ENCODE measurements at places on chromosomes 7 and 10. TPM values are rescaled to one million over a fixed set of nuclear protein-coding genes. Genes with fewer than 3 reads are reported as not detected.
A peak's percentile ranks its signal among the peaks of the same experiment; 100 is the strongest.

- DNase-seq = no peak
- peaks cover 6% of the 10 kb centered on the region for H3K4me1 ChIP-seq
- H3K27ac ChIP-seq = no peak overlapping the region
- no peaks in the 10 kb centered on the region for H3K27me3 ChIP-seq
- H3K4me3 ChIP-seq = no peak overlapping the region
- no peaks in the 10 kb centered on the region for H3K36me3 ChIP-seq
Observed at GRCh38 chr10:49183596-49184542, 4.3 kb downstream of the TMEM273 start.

- no peaks in the 10 kb centered on the region for H3K27me3 ChIP-seq
- no peak for DNase-seq
- H3K27ac ChIP-seq = no peak overlapping the region
- peaks cover 95% of the 10 kb centered on the region for H3K36me3 ChIP-seq
Observed at GRCh38 chr7:73443548-73444255, 10.1 kb downstream of the FZD9 start.

DNA sequence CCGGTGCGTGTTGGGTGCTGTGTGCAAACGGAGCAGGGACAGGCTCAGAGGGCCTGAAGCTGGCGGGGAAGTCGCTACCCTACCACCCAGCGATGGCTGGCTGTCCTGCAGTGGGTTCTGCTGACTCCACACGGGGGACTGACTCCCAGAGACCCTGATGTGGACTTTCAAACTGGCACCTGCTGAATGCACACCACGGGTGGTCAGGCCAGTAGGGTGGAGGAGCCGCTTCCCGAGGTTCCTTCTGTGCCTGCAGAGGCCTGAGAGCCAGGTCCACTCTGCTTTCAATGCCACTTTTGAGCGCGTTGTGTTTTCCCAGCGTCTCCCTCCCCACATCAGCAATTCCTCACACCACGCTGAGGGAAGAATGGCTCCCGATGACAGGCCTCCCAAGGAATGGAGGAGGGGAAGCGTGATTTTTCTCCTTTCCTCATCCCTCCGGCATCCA lies 135.3 kb downstream of the ADARB2 start:
- H3K27me3 ChIP-seq = no peaks in the 10 kb centered on the region
- H3K27ac ChIP-seq = no peak overlapping the region
- no peak overlapping the region for H3K4me3 ChIP-seq

DNA sequence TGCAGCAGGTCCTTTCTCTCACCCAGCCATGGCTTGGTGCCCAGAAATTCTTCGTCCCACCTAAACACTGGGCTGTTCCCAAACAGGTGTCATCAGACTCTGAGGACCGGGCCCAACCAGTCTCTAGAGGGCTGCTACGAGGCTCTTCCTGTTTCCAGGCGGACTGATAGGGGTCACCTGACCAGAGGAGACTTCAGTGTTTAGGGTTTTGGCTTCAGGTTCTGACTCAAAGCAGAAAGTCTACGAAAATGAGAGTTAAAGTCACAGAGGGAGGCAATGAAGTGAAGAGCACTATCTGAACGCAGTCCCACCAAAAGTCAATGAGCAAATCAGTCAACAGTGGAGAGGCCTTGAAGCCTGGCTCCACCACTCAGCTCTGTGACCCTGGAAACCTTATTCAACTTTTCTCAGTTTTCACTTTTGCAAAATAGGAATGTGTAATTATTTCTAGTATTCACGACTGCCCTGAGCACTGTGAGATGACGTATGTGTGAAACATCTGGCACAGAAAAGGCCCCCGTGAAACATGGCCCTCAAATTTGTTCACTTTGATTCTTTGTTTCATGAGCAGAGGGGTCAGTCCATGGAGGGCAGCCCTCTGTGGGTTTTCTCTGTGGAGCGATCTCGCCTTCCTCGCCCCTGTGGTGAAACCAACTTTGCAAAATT lies 189.9 kb upstream of the PDE1C start:
- no peaks in the 10 kb centered on the region for H3K4me1 ChIP-seq
- no peaks in the 10 kb centered on the region for H3K36me3 ChIP-seq
- H3K4me3 ChIP-seq = no peak overlapping the region
- no peak overlapping the region for H3K27ac ChIP-seq
- H3K27me3 ChIP-seq = no peaks in the 10 kb centered on the region
- DNase-seq = no peak

DNA sequence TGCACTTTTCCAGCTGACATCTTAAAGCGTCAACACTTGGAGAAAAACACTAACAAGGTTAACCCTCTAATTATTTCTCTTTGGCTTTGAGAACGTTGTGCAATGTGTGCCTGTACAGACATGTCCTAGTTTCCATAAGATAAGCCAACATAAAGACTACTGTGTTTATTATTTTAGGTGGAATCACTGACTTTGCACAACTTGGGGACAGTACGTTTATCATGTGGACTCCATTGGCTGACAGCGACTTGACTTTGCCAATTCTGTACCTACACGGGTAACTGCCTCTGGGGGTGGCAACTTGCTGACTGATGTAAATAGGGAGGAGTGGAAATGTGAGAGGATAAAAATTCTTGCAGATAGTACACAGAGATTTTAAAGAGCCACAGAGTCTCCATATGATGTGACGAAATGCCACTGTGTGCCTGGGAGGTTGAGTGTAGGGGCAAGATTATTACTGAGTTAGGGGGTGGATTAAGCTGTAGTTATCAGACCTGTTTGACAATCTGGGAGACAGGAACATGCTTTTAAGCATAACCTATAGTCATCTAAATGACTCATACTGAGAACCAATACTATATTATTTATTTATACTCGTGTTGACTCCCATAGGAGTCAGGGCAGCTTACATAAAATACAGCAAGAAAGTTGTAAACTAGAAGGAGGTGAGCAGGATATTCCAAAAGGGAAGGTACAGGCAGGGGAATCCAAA lies 21.0 kb downstream of the SLC13A4 start:
- H3K4me3 ChIP-seq = no peak overlapping the region
- DNase-seq = no peak
- H3K27me3 ChIP-seq = no peaks in the 10 kb centered on the region
- no peaks in the 10 kb centered on the region for H3K36me3 ChIP-seq
- no peak overlapping the region for H3K27ac ChIP-seq
- H3K4me1 ChIP-seq = no peaks in the 10 kb centered on the region

- no peak overlapping the region for H3K4me3 ChIP-seq
- H3K36me3 ChIP-seq = peaks cover 6% of the 10 kb centered on the region
- H3K27ac ChIP-seq = no peak overlapping the region
- no peak for DNase-seq
Observed at GRCh38 chr10:926075-926698, 5.3 kb downstream of the LARP4B start.

GRCh38 chr7:90961037-90961725 lies 303.1 kb upstream of the FZD1 start:
- DNase-seq = no peak
- peaks cover 10% of the 10 kb centered on the region for H3K4me1 ChIP-seq
- H3K27me3 ChIP-seq = no peaks in the 10 kb centered on the region
- no peak overlapping the region for H3K4me3 ChIP-seq
- H3K36me3 ChIP-seq = no peaks in the 10 kb centered on the region

GRCh38 chr10:79437111-79437814 lies 8.2 kb downstream of the ZCCHC24 start:
- peaks cover 95% of the 10 kb centered on the region for H3K4me1 ChIP-seq
- peak overlapping the region; percentile 90 for H3K27ac ChIP-seq
- peaks cover 31% of the 10 kb centered on the region for H3K36me3 ChIP-seq
- H3K27me3 ChIP-seq = no peaks in the 10 kb centered on the region

- H3K4me3 ChIP-seq = no peak overlapping the region
- H3K27ac ChIP-seq = no peak overlapping the region
- no peaks in the 10 kb centered on the region for H3K27me3 ChIP-seq
- no peaks in the 10 kb centered on the region for H3K4me1 ChIP-seq
- DNase-seq = no peak
Observed at GRCh38 chr7:17466216-17466615, 167.8 kb downstream of the AHR start.

DNA sequence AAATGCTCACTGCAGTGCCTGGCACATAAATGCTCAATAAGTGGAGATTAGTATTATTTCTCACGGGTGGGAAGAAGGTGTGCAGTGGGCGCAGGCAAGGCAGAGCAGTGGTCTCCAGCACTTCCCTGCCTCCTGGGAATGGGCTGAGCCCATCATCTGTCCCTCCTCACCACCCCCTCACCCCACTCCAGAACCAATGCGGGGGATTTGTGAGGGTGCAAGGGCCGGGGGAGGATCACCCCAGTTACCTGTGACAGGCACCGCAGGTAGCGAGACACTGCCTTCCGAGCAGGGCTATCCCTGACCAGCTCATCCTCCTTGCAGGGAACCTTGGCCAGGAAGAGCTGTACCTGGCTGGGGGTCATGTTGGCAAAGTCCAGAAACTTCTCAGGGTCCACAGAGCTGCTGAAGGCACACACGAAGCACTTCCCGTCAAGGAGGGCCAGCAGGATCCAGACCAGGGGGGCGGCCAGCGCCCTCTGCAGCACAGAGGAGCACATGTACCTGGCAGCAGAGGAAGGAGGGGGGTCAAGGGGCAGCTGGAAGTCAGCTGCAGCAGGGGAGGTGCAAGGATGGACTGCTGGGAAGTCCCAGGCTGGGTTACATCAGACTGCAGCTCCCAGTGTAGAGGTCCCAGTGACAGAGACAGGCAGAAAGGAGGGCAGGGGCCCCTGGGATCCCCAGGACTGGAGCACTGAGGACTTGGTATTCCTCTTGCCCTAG lies 2.8 kb downstream of the CALHM3 start:
- DNase-seq = no peak
- H3K36me3 ChIP-seq = no peaks in the 10 kb centered on the region
- no peaks in the 10 kb centered on the region for H3K4me1 ChIP-seq

- no peaks in the 10 kb centered on the region for H3K4me1 ChIP-seq
- no peak for DNase-seq
- H3K36me3 ChIP-seq = peaks cover 70% of the 10 kb centered on the region
- no peak overlapping the region for H3K27ac ChIP-seq
Observed at GRCh38 chr7:100035876-100036275, 13.7 kb upstream of the ZSCAN21 start.

- no peak overlapping the region for H3K27ac ChIP-seq
- no peak for DNase-seq
- H3K36me3 ChIP-seq = no peaks in the 10 kb centered on the region
- H3K4me3 ChIP-seq = no peak overlapping the region
Observed at GRCh38 chr7:112580717-112581435, 100.1 kb downstream of the LSMEM1 start.

DNA sequence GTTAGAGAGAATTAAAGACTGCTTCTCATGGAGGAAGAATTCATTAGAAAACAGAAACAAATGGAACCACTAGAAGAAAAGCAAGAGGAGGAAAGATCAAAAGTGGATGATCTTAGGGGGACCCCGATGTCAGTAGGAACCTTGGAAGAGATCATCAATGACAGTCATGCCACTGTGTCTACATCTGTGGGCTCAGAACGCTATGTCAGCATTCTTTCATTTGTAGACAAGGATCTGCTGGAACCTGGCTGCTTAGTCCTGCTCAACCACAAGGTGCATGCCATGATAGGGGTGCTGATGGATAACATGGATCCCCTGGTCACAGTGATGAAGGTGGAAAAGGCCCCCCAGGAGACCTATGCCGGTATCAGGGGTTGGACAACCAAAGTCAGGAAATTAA lies 154.4 kb upstream of the CHRM2 start:
- no peak for DNase-seq
- no peaks in the 10 kb centered on the region for H3K36me3 ChIP-seq
- no peaks in the 10 kb centered on the region for H3K27me3 ChIP-seq
- H3K27ac ChIP-seq = no peak overlapping the region
- H3K4me3 ChIP-seq = no peak overlapping the region

DNA sequence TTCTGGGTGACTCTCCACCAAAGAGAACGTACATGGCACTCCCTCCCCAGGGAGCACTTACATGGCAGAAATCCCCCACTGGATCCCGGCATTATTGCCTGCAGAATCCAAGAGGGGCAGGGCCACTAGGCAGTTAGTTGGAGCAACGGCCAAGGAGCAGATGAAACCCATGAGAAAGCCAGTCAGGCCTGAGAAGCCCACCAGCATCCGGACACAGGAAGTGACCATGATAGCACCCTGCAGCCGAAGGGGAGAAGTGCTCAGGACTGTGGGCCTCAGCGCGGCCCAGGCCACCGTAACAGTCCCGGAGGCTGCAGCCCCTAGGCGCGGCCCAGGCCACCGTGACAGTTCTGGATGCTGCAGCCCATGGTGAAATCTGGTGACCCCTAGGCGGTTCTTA lies 43.5 kb downstream of the STRA8 start:
- no peak overlapping the region for H3K27ac ChIP-seq
- DNase-seq = no peak
- no peaks in the 10 kb centered on the region for H3K36me3 ChIP-seq
- H3K27me3 ChIP-seq = peaks cover 2% of the 10 kb centered on the region
- H3K4me1 ChIP-seq = peaks cover 6% of the 10 kb centered on the region

DNA sequence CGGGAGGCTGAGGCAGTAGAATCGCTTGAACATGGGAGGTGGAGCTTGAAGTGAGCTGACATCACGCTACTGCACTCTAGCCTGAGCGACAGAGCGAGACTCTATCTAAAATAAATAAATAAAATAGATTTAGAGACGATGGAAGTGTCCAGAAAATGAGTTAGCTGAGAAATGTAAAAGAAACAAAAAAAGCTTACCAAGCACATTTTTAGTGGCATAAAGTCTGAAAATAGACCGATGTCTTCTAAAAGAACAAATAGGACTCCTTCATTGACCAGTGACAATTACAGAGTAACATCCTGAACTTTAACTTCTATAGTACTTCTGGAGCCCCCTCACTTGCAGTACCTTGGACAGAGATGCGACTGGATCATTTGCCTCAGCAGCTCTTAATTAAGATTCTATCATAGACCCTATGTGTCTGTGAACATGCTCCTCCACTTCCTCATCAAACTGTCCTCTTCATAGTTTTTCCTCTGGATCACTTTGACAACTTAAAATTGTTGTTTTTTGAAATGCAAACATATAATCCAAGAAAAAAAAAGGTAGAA lies 25.2 kb upstream of the SRPK2 start:
- no peak for DNase-seq
- H3K27ac ChIP-seq = no peak overlapping the region
- H3K4me1 ChIP-seq = no peaks in the 10 kb centered on the region
- no peak overlapping the region for H3K4me3 ChIP-seq
- H3K27me3 ChIP-seq = no peaks in the 10 kb centered on the region
- no peaks in the 10 kb centered on the region for H3K36me3 ChIP-seq

DNA sequence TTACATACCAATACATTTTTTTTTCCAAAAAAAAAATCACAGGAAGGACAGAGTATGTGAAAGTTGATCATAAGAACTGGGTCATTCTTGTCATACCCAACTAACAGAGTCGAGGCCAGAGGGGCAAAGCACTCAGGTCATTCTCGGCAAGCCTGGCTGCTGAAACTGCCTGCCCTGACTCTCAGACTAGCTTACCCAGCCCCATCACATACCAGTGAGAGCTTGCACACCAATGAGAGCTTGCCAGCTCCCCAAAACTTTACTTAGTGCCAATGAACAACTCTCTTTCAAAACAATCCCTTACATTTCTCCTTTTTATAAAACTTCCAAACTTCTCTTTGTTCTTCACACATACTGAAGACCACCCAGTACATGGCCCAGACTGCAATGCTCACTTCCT lies 48.9 kb downstream of the VOPP1 start:
- no peak for DNase-seq
- peaks cover 19% of the 10 kb centered on the region for H3K36me3 ChIP-seq
- H3K4me1 ChIP-seq = peaks cover 61% of the 10 kb centered on the region
- H3K4me3 ChIP-seq = no peak overlapping the region
- peak overlapping the region; percentile 60 for H3K27ac ChIP-seq

GRCh38 chr7:100247152-100247757 lies 27.5 kb downstream of the PVRIG start:
- peaks cover 50% of the 10 kb centered on the region for H3K4me1 ChIP-seq
- peak overlapping the region; percentile 96 for H3K27ac ChIP-seq
- H3K4me3 ChIP-seq = peak overlapping the region; percentile 2
- H3K27me3 ChIP-seq = no peaks in the 10 kb centered on the region

COL17A1 gene
- polyA plus RNA-seq = 0.01 TPM

TNS3 gene
- polyA plus RNA-seq = 12.5 TPM

TAS2R4 gene
- 0.04 TPM for polyA plus RNA-seq

BTBD16 gene
- polyA plus RNA-seq = not detected

PPP1R17 gene
- not detected for polyA plus RNA-seq

DOCK1 gene
- polyA plus RNA-seq = 3.5 TPM

COL13A1 gene
- 0.35 TPM for polyA plus RNA-seq

IFIT1B gene
- polyA plus RNA-seq = not detected

SPACDR gene
- polyA plus RNA-seq = 0.25 TPM

All from psoas muscle (tissue), 8 donors.